ENCODE measurements at places on chromosomes 16 and 17.

DNA sequence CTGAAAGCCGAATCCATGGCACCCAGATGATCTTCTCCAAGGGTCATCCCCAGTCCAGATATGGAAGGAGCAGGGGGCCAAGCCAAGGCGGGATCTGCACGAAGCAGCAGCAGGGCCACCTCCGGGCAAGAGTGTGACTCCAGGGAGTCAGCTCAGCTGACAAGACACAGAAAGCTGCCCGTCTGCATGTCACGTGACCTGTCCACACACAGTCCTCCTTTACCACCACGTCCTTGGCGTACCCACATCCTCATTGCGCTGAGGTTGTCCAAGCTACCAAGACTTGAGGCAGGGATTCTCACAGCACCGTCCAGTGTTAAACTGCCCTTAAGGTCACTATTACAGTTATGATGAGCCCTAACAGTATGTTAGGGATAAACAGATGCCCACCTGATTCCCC lies 11.3 kb upstream of the CYTH1 start:
- no peak for DNase-seq

DNA sequence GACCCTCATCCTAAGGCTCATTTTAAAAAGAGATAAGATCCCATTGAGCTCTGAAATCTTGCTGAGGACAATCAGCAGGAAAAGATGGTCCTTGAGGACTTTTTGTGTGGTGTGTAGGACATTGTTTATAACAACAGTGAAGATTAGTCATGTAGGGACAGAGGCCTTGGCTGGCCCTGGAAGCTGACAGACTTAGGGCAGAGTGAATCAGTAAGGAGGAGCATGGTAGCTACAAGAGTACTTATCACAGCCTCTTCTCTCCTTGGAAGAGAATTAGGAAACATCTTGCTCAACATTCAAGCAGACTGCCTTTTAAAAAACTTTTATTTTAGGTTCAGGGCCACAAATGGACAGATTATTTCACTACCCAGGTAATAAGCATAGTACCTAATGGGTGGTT lies 665.9 kb upstream of the SALL1 start:
- no peak for DNase-seq

GRCh38 chr16:74078511-74079231 lies 217.9 kb upstream of the PSMD7 start:
- no peak for DNase-seq

- DNase-seq: no peak
These were observed 6.7 kb downstream of the PITPNA start for GRCh38 chr17:1555651-1556471.

- DNase-seq: no peak
These were observed 2.4 kb downstream of the TBC1D24 start for GRCh38 chr16:2477327-2477726.

- no peak for DNase-seq
These were observed 21.2 kb downstream of the CLEC16A start for GRCh38 chr16:10965440-10966061.

DNA sequence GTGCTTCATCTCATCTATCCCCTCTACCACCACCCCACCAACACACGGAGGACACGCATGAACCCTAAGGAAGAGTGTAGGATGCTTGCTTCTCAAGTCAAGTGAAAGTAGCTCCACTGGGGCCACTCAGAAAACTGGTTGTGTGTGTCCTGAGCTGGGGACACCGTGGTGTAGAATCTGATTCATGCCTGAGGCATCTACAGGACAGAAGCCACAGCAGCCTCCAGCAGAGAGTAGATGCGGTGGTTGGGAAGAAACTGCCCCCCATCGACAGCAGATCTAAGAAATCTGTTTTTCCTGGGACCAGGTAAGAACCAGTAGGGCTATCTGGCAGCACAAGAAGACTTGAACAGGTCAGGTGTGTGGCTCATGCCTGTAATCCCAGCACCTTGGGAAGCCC lies 51.9 kb upstream of the HLF start:
- no peak for DNase-seq

GRCh38 chr17:28193241-28193640 lies 125.8 kb upstream of the TMEM97 start:
- no peak for DNase-seq

DNA sequence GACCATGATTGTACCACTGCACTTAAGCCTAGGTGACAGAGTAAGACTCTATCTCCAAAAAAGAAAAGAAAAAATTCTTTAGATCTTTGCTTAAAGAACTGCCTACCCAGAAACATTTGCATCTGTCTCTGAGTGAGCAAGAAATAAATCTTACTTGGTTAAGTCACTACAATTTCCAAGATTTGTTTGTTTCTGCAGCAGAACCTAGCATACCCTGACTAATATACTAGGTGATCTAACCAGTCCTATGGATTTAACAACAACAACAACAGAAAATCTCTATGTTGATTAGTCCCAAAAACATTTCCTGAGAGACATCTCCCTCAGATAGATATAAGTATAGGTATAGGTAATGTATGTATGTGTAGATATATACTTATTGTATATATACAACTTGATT lies 549.3 kb upstream of the PSMD7 start:
- DNase-seq: no peak

DNA sequence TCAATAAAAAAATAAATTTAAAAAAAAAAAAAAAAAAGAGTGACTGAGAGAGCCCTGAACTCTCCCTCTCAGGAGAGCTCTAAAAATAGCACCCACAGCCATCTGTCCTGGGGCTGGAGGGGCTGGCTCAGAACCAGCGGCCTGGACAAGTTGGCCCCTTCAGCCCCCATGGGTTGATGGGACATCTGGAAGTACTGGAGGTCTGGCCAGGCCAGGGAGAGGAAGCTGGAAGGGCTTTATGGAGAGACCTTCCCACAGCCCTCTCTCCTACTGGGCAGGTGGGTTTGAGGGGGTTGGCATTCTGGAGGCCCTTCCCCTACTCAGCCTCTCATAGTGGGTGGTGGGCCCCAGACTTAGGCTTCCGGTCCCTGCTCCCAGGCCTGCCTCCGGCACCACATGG lies 93.7 kb upstream of the TMEM97 start:
- DNase-seq: no peak

- no peak for DNase-seq
These were observed 17.4 kb upstream of the TCF25 start for GRCh38 chr16:89855986-89856385.

- no peak for DNase-seq
These were observed 83.6 kb downstream of the SDK2 start for GRCh38 chr17:73560661-73561060.
